ENCODE measurements at places on chromosomes 3 and 15.

DNA sequence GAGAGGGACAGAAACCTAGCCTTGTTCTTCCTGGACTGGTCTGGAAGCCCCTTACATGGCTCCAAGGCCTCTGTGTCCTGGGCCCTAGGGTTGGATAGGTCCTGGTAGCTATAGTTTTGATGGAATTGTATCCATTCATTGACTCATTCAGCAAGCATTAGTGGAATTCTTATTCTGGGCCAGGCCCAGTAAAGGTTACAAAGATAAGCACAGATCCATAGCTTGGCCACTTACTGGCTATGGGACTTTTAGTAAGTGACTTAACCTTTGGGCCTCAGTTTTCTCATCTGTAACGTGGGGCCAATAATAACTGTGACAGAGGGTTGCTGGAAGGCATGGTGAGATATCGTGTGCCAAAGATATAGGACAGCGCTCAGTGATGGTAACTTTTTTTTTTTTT is 13.6 kb upstream of the DAG1 start:
- no peak overlapping the region for H3K27ac ChIP-seq
- H3K36me3 ChIP-seq: no peaks in the 10 kb centered on the region
- no peaks in the 10 kb centered on the region for H3K4me1 ChIP-seq
- H3K4me3 ChIP-seq: no peak overlapping the region

DNA sequence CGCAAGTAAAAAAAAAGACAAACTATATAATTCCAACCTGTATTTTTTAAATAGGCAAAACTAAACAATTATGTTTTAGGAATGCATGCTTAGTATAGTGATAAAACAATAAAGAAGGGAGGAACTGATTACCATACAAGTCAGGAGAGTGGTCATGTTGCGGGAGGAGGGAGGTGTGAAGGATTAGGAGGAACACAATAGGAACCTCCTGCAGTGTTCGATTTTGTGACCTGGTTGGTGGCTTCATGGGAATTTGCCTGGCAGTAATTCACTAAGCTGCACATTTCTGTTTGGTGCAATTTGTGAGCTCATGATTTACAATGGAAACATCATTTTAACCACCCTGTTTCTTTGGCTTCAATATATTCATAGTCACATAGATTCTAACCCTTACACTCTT is 78.3 kb downstream of the TPRA1 start:
- no peak overlapping the region for H3K4me3 ChIP-seq
- no peak overlapping the region for H3K27ac ChIP-seq
- H3K36me3 ChIP-seq: no peaks in the 10 kb centered on the region

DNA sequence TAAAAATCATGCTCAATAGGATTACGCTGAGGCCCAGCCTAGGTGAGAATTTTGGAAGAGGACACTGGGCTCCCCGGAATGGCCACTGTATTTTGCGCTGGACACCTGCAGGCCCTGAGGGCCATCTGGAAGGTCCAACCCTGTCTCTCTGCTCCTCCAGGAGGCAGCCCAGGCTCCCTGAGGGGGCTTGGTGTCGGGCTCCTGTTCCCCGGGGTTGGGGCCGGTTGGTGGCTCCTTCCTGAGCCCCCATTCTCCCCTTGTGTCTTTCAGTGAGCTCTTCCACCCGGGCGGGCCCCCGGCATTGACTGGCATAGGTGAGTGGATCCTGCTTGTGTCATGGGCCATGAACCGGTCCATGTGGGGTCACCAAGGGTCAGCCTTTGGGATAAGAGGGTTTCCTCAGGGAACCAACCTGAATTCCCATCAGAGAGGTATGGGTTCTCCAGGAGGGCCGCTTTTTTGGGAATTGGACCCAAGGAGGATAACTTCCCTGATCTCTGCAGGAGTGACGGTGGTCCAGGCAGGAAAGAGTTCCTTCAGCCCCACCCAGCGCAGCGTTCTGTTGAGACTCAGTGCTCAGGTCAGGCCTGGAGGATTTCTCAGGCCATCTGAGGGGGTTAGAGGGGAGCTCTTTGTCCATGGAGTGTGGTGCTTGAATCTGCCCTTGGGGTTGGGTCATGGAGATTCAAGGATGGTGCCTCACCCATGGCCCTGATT is 187.8 kb downstream of the UBE3A start:
- H3K4me3 ChIP-seq: no peak overlapping the region
- H3K36me3 ChIP-seq: no peaks in the 10 kb centered on the region
- H3K27ac ChIP-seq: no peak overlapping the region
- H3K27me3 ChIP-seq: no peaks in the 10 kb centered on the region
- no peak for ATAC-seq

GRCh38 chr15:73049564-73050215 is 2.6 kb upstream of the NEO1 start:
- no peaks in the 10 kb centered on the region for H3K36me3 ChIP-seq
- H3K4me1 ChIP-seq: peaks cover 2% of the 10 kb centered on the region
- no peak for ATAC-seq
- no peak overlapping the region for H3K27ac ChIP-seq

GRCh38 chr15:77519540-77519939 is 98.9 kb downstream of the HMG20A start:
- H3K27me3 ChIP-seq: no peaks in the 10 kb centered on the region
- no peaks in the 10 kb centered on the region for H3K36me3 ChIP-seq
- no peak overlapping the region for H3K27ac ChIP-seq
- no peaks in the 10 kb centered on the region for H3K4me1 ChIP-seq
- H3K4me3 ChIP-seq: no peak overlapping the region
- no peak for ATAC-seq

GRCh38 chr3:100486808-100487207 is 5.6 kb upstream of the TMEM45A start:
- no peak overlapping the region for H3K27ac ChIP-seq
- no peaks in the 10 kb centered on the region for H3K27me3 ChIP-seq
- H3K4me3 ChIP-seq: no peak overlapping the region
- no peaks in the 10 kb centered on the region for H3K36me3 ChIP-seq

DNA sequence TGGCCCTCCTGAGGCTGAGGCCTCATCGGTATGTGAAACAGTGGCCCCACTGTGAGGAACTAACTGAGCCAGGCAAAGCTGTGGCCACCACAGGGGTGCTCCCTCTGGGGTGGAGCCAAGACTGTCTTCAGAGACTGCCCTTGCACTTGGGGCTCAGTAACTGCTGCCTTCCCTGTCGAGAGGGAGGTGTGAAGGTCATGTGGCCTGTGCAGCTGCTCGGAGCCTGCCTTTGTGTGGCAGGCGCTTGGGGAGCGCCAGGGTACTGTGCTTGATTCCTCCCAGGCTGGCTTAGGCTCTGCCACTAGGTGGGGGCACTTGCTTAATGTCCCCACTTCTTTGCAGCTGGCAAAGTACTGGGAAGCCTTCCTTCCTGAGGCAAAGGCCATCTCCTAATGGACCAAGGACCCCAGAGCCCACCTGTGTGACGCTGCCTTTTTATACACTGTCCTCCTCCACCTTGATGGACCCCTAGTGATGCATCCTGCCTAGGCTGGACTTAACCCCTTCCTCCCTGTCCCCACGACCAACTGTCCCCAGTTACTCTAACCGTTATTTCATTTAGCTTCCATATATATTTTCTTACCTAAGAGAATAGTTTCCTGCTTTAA is 14.2 kb upstream of the SNX22 start:
- H3K27ac ChIP-seq: no peak overlapping the region
- H3K4me1 ChIP-seq: no peaks in the 10 kb centered on the region
- H3K36me3 ChIP-seq: no peaks in the 10 kb centered on the region
- H3K4me3 ChIP-seq: no peak overlapping the region

- H3K4me3 ChIP-seq: no peak overlapping the region
- no peak for ATAC-seq
- no peaks in the 10 kb centered on the region for H3K27me3 ChIP-seq
Measured at GRCh38 chr15:99264125-99264524, 12.8 kb downstream of the LRRC28 start.

- no peak for ATAC-seq
- no peaks in the 10 kb centered on the region for H3K27me3 ChIP-seq
- no peak overlapping the region for H3K27ac ChIP-seq
- H3K4me3 ChIP-seq: no peak overlapping the region
- peaks cover 29% of the 10 kb centered on the region for H3K4me1 ChIP-seq
Measured at GRCh38 chr15:57061696-57062095, 143.3 kb downstream of the TCF12 start.

DNA sequence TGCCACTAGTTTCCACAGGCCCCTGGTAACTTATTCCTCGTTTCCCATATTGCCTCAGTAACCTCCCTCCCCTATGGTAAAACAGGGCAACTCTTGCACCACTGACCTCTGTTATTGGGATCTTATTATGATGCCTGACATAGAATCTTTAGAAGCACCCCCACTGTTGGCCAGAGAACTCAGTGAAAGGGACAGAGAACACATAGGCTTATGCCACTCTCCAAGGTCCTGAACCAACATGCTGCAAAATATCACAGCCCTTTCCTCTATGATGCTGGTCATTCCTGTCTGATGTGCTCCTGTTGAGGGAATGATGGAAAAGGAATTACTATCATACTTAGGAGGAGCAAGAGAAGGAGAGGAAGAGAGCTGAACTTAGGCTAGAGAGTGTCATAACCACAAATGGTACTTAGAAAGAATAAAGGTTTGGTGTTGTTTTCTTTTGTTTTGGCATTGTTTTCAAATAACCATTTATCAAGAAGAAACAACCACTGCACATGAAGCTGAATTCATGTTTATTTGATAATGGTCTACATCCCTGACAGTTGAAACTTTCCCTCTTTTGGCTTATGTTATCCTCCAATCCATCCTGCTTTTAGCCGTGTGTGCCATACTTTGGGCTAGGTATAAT is 330.2 kb downstream of the EPHB1 start:
- H3K4me3 ChIP-seq: no peak overlapping the region
- H3K36me3 ChIP-seq: no peaks in the 10 kb centered on the region
- H3K4me1 ChIP-seq: no peaks in the 10 kb centered on the region
- no peaks in the 10 kb centered on the region for H3K27me3 ChIP-seq
- ATAC-seq: no peak

DNA sequence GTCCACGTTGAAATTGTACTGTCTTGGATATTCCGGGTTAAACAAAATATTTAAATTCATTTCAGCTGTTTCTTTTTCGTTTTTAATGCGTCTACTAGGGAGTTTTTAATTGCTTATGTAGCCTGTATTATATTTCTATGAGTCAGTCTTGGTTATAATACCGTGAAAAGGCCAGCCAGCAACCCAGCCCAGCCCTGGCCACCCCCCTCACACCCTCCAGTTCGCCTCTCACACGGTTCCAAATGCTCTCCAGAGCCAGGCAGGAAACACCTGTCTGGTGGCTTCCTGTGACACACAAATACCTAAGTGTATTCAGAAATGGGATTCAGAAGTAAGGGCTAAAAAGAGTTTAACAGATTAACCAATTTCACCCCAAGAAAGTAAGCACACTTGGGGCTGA is 4.4 kb downstream of the SH3BP5 start:
- ATAC-seq: peak; percentile 25
- no peaks in the 10 kb centered on the region for H3K36me3 ChIP-seq
- H3K27ac ChIP-seq: peak overlapping the region; percentile 86
- H3K27me3 ChIP-seq: no peaks in the 10 kb centered on the region
- peaks cover 84% of the 10 kb centered on the region for H3K4me1 ChIP-seq

DNA sequence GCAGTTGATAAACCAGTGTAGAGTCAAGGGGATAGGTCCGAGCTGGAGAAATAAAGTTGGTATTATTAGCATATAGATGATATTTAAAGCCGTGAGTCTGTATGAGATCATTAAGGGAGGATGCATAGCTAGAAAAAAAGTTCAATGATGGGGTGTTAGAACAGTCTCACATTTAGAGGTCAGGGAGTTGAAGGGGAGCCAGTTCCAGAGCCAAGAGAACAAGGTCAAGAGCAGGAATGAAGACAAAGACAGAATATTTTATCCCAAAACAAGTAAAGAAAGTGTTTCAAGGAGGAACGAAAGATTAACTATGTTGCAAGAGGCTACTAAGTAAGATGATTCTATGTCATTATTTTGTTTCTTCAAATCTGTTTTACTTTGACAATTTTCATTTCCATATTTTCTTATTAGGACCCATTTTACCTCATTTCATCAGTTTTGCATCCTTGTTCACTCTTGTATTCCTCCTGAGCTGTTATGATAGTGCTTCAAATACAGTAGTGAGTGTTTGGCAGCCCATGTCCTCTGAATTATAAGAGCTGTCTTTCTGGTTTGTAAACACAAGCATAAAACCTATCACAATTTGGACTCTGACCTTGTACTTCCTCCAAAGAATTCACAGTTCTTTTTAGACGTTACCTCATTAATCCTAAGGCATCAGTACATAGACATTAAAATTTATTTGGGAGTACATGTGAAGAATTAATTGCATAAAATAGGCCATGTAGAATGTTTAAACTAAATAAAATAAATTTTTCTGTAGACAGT is 695.7 kb upstream of the NECTIN3 start:
- no peaks in the 10 kb centered on the region for H3K27me3 ChIP-seq
- ATAC-seq: no peak
- H3K36me3 ChIP-seq: no peaks in the 10 kb centered on the region

- peak overlapping the region; percentile 99 for H3K27ac ChIP-seq
- H3K4me3 ChIP-seq: no peak overlapping the region
Measured at GRCh38 chr15:65069779-65070546, 2.2 kb upstream of the RASL12 start.

- no peaks in the 10 kb centered on the region for H3K27me3 ChIP-seq
- ATAC-seq: no peak
- no peak overlapping the region for H3K27ac ChIP-seq
- no peaks in the 10 kb centered on the region for H3K36me3 ChIP-seq
- H3K4me3 ChIP-seq: no peak overlapping the region
Measured at GRCh38 chr15:39059917-39060316, 495.3 kb upstream of the RASGRP1 start.

- no peak overlapping the region for H3K27ac ChIP-seq
- peaks cover 53% of the 10 kb centered on the region for H3K36me3 ChIP-seq
- no peak for ATAC-seq
- H3K27me3 ChIP-seq: no peaks in the 10 kb centered on the region
Measured at GRCh38 chr15:70910958-70911357, 18.3 kb downstream of the LRRC49 start.

- no peak overlapping the region for H3K4me3 ChIP-seq
- ATAC-seq: no peak
- no peaks in the 10 kb centered on the region for H3K4me1 ChIP-seq
- no peaks in the 10 kb centered on the region for H3K27me3 ChIP-seq
Measured at GRCh38 chr3:63662500-63662899, 10.0 kb downstream of the SNTN start.

DNA sequence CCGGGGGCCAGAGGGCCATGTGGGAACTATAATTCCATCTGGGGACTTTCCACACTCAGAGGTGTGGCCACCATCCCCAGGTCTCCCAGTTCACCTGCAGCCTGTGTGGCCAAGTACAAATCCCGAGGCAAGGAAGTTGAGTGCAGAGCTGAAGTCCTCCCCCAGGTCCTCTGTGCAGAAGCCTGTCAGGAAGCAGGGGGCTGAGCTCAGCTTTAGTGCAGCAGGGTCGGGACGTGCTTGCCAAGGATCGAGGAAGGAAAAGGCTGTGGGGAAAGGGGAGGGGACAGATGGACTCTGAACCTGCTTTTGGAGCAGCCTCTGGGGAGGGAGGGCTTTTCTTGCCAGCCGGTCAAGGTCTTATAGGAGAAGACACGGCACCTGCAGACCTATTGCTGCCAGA is 67.7 kb downstream of the CHRNA7 start:
- H3K36me3 ChIP-seq: no peaks in the 10 kb centered on the region
- peaks cover 18% of the 10 kb centered on the region for H3K27me3 ChIP-seq
- no peaks in the 10 kb centered on the region for H3K4me1 ChIP-seq
- no peak overlapping the region for H3K27ac ChIP-seq
- no peak for ATAC-seq

GRCh38 chr3:128278761-128279600 is 125.7 kb downstream of the EEFSEC start:
- peak; percentile 64 for ATAC-seq
- H3K4me3 ChIP-seq: no peak overlapping the region
- peak overlapping the region; percentile 6 for H3K27ac ChIP-seq
- no peaks in the 10 kb centered on the region for H3K27me3 ChIP-seq
- peaks cover 51% of the 10 kb centered on the region for H3K4me1 ChIP-seq
- peaks cover 13% of the 10 kb centered on the region for H3K36me3 ChIP-seq

- no peaks in the 10 kb centered on the region for H3K27me3 ChIP-seq
- no peaks in the 10 kb centered on the region for H3K36me3 ChIP-seq
- no peak overlapping the region for H3K4me3 ChIP-seq
Measured at GRCh38 chr15:83700082-83700481, 46.2 kb downstream of the ADAMTSL3 start.

All from gastroesophageal sphincter (tissue), 4 donors.